ENCODE measurements at places on chromosomes 16 and 17. TPM values are rescaled to one million over a fixed set of nuclear protein-coding genes. Genes with fewer than 3 reads are reported as not detected.

Gene BMERB1
- total RNA-seq, result 30.7 TPM

GRCh38 chr17:63274146-63274545 is 172.0 kb downstream of the CYB561 start:
- no peak for DNase-seq

- DNase-seq, result peak; percentile 40
These were observed 9.4 kb downstream of the C17orf100 start for GRCh38 chr17:6660805-6661463.

- no peak for DNase-seq
These were observed 28.7 kb upstream of the MYOCD start for GRCh38 chr17:12637015-12637414.
